ENCODE measurements at places on chromosomes 16 and 17.

- DNase-seq, result no peak
These were observed 176.3 kb downstream of the RPTOR start for GRCh38 chr17:80720610-80721577.

DNA sequence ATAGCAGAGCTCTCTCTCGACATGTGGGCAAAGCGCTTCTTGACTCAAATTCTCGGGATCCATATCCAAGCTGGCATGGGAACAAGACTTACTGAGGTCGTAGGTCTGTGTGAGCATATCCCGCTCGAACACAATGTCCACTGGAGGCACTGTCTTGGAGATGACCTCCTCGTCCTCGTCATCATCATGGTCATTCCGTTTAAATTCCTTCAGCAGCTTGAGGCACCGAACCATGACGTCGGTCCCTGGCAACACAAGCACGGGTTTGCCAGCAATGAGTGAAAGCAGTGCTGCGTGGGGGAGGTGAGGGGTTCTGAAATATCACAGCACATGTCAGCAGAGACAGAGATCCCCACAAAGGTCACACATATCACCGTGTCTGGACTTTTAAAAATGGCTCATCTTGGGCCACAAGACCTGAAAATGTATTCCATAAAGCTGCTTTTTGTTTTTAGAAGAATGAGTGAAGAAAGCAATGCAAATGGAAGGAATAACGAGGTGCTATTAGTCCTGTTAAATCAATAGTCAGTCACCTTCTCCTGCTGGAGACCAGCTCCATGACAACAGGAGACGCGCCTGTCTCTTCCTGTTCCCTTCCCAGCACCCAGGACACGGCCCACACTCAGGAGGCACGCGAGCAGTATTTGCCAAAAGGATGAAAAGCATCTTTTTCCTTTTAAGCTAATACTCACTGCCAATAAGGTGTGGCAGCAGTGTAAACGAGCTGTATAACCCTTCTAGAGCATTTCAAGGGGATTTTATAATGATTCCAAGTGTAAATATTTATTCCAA, 37.9 kb downstream of the GTF3C1 start:
- no peak for DNase-seq

- no peak for DNase-seq
These were observed at the start of gene ASB16 for GRCh38 chr17:44170499-44171201. ASB16 (plus strand) TSS chr17:44170704; CDS start chr17:44170790, 86 bp downstream.

GRCh38 chr16:17166095-17166494, 304.7 kb downstream of the XYLT1 start:
- DNase-seq, result no peak

DNA sequence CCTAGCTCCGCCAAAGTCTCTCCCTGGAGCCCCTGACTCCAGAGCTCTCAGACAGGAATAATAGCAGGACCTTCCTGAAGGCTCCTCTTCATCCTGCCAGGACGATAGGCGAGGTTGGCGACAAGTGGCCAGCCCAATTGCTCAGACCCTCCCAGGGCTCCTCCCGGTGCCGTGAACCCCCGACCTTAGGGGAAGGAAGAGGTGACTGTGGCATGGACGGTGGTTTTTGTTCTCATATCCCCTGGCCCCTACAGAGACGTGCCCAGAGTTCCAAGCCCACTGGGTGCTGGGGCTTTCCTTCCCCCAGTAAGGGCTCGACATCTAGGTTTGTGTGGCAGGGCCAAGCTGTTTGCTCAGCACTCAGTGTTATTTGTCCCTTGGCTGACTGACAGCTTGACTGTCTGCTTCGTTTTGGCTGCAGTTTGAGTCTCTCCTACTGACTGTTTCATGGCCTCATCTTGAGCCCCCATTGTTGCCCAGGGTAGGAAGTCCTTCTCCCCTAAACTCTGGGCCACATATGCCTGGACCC, 4.6 kb upstream of the ADCY7 start:
- DNase-seq, result no peak

DNA sequence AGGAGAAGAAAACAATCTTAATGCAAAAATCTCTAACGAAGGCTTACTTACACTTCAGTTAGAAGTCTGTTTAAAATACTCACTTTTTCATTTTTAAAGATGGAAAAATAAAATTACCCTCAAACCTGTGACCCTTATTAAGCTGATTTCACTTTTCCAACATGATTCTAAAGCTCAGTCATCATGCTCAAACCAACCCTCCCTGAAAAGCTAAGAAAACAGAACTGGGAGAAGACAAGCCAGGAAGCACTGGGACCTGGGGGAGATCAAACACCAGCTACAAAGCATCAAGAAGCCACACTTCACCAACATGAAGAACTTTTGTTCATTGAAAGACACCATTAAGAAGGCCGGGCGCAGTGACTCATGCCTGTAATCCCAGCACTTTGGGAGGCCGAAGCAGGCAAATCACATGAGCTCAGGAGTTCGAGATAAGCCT, 88.8 kb downstream of the LITAF start:
- DNase-seq, result no peak

GRCh38 chr17:60846175-60846574, 168.5 kb downstream of the BCAS3 start:
- DNase-seq, result no peak

DNA sequence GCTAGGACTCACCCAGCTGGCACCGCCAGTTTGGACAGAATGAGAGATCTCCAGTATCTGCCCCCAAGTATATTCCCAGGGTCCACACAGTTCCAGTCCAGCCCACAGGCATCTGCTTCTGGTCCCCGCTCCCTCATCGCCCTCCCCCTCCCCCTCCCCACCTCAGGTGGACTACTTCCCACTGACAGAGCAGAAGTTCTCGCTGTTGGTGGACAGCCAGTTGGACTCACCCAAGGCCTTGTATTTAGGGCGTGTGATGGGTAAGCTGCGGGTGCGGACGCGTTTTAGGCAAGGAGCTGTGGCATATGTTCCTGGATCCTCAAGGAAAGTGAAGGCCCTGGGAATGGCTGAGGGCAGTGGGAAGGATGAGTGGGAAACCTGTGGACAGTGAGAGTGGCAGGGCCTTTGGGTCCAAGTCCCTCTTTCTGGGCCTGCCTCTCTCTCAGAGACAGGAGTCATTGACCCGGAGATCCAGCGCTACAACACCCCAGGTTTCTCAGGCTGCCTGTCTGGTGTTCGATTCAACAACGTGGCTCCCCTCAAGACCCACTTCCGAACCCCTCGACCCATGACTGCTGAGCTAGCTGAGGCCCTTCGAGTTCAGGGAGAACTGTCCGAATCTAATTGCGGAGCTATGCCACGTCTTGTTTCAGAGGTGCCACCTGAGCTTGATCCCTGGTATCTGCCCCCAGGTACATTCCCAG, 14.9 kb downstream of the CNTNAP1 start:
- DNase-seq, result peak; percentile 2

- DNase-seq, result no peak
These were observed 910 bp downstream of the ITGAL start for GRCh38 chr16:30473231-30474073.

GRCh38 chr17:1847191-1847590, 17.4 kb downstream of the RPA1 start:
- DNase-seq, result no peak

- DNase-seq, result no peak
These were observed 2.3 kb upstream of the DPH1 start for GRCh38 chr17:2027528-2028233.

GRCh38 chr16:88731699-88732098, 25.4 kb downstream of the CTU2 start:
- DNase-seq, result no peak

- no peak for DNase-seq
These were observed 498.1 kb upstream of the PSMD7 start for GRCh38 chr16:73798471-73798870.

- DNase-seq, result no peak
These were observed 6.2 kb downstream of the TAF1C start for GRCh38 chr16:84180519-84181140.

DNA sequence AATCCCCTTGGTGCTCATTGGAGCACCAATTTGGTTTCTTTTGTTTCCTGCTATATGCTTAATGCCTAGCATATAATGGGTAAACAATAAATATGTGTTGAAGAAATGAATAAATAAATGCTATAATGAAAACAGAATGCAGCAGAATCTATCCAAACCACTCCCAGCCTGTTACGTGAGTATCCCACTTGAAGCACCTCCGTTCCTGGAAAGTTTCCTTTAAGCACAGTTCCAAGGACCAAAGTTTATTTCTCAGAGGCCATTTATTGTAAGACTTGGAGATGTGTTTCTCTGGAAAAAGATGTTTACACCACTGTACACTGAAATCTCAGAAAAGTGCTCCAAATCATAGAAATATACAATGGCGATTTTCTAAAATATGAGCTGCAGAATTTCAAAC, 187.0 kb downstream of the SOX9 start:
- no peak for DNase-seq

DNA sequence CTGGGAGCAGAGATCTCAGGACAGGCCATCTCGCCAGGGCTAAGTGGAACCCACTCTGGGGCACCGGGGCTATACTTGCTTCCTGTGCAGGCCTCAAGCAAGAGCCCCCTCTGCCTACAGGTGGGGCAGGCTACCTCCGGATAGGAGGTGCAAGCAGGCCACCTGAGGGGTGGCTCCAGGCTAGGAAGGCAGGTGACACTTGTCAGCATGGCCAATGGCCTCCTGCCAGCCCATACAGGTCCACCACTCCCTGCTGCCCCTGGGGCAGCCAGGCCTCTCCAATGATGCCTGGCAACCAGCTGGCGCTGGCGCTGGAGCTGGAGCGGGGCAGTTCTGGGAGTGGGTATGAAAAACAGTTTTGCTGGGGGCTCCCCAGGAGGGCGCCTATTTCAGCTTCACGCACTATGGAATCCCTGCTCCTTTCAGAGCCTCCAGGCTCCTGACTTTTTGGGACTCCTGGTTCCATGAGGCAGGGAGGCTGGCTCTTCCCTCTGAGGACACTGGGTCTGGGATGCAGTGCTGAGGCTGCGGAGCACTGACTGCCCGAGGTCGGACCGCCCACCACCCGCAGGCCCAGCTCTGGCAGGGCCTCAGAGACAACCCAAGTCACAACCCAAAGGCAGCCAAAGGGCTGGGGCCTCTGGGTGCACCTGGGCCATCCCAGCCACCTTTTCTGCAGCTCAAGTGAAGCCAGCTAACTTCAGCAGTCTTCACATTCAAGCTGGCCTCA, 8.4 kb upstream of the SREBF1 start:
- no peak for DNase-seq

DNA sequence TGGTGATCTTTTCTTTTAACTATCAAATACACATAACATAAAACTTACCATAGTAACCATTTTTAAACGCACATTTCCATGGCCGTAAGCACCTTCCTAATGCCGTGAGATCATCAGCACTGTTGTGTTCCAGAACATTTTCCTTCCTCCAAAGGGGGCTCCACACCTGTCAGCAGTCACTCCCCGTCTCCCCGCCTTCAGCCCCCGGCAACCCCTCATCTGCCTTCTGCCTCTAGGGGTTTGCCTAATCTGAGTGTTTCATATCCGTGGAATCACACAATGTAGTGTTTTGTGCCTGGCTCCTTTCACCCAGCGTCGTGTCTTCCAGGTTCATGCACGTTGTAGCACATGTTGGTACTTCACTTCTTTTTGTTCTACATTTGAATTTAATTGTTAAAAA, 350.1 kb upstream of the TNRC6C start:
- no peak for DNase-seq

- no peak for DNase-seq
These were observed 10.4 kb upstream of the GOT2 start for GRCh38 chr16:58744497-58744896.

DNA sequence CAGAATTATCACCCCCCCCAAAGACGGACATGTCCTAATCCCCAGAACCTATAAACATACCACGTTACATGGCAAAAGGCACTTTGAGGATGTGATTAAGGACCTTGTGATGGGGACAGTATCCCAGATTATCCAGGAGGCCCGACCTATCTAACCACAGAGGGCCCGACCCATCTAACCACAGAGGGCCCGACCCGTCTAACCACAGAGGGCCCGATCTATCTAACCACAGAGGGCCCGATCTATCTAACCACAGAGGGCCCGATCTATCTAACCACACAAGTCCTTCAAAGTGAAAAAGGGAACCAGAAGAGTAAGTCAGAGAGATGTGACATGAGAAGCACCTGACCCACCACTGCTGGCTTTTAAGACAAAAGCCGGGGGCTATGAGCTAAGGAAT, 56.8 kb downstream of the ANKFY1 start:
- no peak for DNase-seq

- DNase-seq, result no peak
These were observed 8.6 kb downstream of the ZNRF1 start for GRCh38 chr16:75007443-75007842.

DNA sequence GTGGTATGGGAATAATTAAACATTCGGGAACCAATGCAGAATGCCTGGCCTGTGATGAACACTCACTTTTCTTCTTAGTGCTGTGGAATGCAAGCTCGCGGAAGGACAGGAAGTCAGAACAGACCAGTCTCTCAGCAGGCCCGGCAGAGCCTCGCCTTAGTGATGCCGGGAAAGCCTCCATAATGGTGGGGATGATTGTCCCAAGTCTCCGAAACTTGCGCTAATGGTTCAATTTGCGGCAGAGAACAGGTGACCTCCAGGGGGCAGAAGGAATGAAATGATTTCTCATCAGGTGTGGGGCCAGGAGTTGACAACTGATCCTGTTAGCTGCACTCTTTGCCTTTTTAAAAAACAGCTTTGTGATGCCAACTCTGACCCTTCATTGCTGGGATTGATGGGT, 170.6 kb downstream of the GSG1L start:
- no peak for DNase-seq

DNA sequence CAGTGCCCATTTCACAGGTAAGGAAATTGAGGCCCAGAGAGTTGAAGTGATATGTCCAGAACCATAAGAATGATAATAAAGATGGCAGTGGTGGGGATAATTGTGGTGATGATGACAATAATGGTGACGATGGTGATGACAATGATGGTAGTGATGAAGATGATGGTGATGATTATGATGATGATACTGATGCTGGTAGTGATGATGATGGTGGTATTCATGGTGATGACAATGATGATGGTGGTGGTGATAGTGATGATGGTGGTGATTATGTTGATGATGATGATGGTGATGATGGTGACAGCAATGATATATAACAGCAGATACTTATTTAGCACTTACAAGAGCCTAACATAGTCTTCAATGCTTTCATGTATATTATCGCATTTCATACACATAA, 18.1 kb upstream of the TMEM132E start:
- DNase-seq, result no peak

GRCh38 chr17:73594025-73594424, 50.2 kb downstream of the SDK2 start:
- DNase-seq, result no peak

DNA sequence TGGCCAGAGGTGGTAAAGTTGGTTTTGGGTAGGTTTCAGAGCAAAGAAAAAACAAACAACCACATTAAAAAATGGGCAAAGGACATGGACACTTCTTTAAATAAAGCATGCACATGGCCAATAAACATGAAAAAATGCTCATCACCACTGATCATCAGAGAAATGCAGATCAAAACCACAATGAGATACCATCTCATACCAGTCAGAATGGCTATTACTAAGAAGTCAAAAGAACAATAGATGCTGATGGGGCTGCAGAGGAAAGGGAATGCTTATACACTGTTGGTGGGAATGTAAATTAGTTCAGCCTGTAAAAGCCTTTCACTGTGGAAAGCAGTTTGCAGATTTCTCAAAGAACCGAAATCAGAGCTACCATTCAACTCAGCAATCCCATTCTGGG, 598.4 kb upstream of the SOX9 start:
- DNase-seq, result no peak

- DNase-seq, result peak; percentile 97
These were observed 10.2 kb downstream of the FLII start for GRCh38 chr17:18248300-18248731.

Measured in GM12891 (cell line).